ENCODE measurements at places on chromosomes 3 and 15.

DNA sequence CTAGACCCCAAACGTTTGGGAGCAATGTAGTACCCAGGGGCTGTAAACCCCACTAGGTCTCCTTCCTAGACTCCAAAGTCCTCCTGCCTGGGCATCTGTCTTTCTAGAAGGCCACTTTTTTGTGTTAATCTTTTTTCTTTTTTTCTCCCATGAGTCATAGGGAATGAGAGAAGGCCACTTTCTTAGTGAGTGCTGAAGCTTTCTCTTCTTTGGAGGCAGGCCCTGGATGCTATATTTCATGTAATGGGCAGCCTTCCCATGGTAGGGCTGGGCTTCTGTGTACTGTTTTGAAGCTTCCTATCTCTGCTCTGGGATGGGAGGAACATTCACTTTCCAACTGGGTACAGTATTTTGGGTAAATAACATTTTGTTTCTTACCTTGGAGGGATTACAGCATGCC lies 15.2 kb upstream of the RTP2 start:
- no peak overlapping the region for H3K4me3 ChIP-seq
- no peak overlapping the region for H3K27ac ChIP-seq
- H3K4me1 ChIP-seq, result no peaks in the 10 kb centered on the region
- peaks cover 23% of the 10 kb centered on the region for H3K36me3 ChIP-seq
- DNase-seq, result no peak
- H3K27me3 ChIP-seq, result no peaks in the 10 kb centered on the region

DNA sequence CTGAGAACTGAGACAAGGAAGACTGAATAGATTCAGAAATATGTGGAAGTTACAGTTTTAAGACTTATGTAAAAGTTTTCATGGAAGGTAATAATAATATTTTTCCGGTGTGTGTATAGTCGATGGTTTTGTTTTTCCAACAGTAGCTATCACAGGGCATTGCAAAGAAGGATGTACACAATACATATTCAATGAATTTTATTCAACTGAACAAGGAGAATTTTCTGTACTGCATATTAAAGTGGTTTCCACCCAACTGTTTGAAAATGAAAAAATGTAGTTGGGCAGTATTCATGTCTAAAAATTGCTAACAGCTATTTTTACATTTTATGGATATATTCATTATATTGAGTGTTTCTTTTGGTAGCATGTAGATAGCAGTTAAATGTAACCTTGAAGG lies 350.3 kb upstream of the ATP10A start:
- H3K36me3 ChIP-seq, result no peaks in the 10 kb centered on the region
- no peaks in the 10 kb centered on the region for H3K4me1 ChIP-seq
- no peak overlapping the region for H3K27ac ChIP-seq
- DNase-seq, result no peak
- no peaks in the 10 kb centered on the region for H3K27me3 ChIP-seq

GRCh38 chr3:72258361-72259141 lies 473.6 kb upstream of the PROK2 start:
- H3K27ac ChIP-seq, result no peak overlapping the region
- no peak for DNase-seq
- H3K4me1 ChIP-seq, result peaks cover 16% of the 10 kb centered on the region
- no peak overlapping the region for H3K4me3 ChIP-seq
- H3K36me3 ChIP-seq, result no peaks in the 10 kb centered on the region
- no peaks in the 10 kb centered on the region for H3K27me3 ChIP-seq

- no peaks in the 10 kb centered on the region for H3K27me3 ChIP-seq
- DNase-seq, result no peak
- H3K27ac ChIP-seq, result no peak overlapping the region
Measured at GRCh38 chr15:49225572-49226281, 55.7 kb downstream of the GALK2 start.

DNA sequence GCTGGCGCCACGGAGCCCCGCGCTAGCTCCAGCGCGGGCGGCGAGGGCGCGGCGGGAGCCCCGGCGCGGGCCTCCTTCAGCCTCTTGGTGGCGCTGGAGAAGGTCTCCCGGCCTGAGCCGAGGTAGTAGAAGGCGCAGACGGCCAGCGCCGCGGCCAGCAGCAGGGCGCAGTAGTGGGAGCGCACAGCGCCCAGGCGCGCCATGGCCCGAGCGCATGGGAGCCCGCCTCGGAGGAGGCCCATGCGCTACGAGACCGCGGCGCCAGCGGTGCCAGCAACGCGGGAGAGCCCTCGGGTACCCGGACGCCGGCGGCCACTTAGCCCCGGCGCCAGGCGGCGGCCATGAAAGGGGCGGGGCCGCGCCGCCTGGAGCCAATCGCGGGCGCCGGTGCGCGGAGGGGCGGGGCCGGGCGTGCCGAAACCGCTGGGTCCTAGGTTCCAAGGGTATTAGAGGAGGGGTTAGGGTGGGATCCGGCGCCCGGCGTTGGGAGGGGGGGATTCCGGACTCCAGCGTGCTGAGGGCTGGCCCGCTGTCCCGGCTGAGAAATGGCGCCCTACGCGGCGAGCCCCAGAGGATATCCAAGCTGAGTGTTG lies at the start of gene XXYLT1:
XXYLT1 (minus strand) TSS at position 343 of the 593 bp plus-strand sequence; CDS start at position 242, 101 bp downstream.
- H3K27me3 ChIP-seq, result no peaks in the 10 kb centered on the region
- peak within 1 kb of the TSS; percentile 56 for H3K4me3 ChIP-seq
- DNase-seq, result peak; percentile 39
- peaks cover 15% of the 10 kb centered on the region for H3K36me3 ChIP-seq

DNA sequence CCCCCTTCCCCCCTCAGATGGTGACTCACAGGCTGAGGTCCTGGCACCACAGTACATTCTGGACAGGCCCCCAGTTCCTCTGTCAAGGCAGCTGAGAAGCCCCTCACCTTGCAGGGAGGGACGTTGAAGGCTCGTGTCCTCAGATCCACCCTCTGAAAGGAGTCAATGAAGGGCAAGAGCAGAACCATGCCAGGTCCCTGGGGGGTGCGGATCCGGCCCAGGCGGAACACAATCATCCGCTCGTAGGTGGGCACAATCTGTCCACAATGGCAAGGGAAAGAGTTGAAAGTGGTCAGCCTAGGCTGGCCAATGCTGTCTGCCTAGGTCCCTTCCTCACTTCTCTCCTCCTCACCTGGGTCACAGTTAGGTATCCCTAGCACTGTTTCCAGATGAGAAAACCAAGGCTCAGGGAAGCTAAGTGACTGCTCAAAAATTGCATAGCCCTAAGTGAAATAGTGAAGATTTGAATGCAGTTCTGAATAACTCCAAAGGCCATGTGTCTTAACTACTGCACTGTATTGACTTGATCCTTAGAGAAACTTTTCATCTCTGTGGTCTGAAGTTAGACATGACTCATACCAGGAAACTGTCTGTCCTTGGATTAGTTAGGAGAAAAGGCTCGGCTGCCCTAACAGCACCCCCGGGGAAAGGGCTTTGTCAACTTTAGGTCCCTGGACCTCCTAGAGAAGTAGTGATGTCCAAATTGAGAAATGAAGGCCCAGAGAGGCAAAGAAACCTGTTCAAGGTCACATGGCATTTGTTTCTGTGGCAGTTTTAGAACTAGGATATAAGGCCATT lies 2.9 kb downstream of the STOML1 start:
- H3K36me3 ChIP-seq, result no peaks in the 10 kb centered on the region
- peak overlapping the region; percentile 91 for H3K27ac ChIP-seq
- DNase-seq, result no peak
- no peak overlapping the region for H3K4me3 ChIP-seq
